ENCODE measurements at places on chromosomes 7 and 10. TPM values are rescaled to one million over a fixed set of nuclear protein-coding genes. Genes with fewer than 3 reads are reported as not detected.
A peak's percentile ranks its signal among the peaks of the same experiment; 100 is the strongest.

GRCh38 chr10:101052285-101052684 lies 9.5 kb upstream of the KAZALD1 start:
- no peak overlapping the region for H3K27ac ChIP-seq
- no peak for DNase-seq
- peaks cover 36% of the 10 kb centered on the region for H3K27me3 ChIP-seq
- H3K4me1 ChIP-seq = peaks cover 38% of the 10 kb centered on the region
- peaks cover 19% of the 10 kb centered on the region for H3K36me3 ChIP-seq
- H3K4me3 ChIP-seq = no peak overlapping the region

DNA sequence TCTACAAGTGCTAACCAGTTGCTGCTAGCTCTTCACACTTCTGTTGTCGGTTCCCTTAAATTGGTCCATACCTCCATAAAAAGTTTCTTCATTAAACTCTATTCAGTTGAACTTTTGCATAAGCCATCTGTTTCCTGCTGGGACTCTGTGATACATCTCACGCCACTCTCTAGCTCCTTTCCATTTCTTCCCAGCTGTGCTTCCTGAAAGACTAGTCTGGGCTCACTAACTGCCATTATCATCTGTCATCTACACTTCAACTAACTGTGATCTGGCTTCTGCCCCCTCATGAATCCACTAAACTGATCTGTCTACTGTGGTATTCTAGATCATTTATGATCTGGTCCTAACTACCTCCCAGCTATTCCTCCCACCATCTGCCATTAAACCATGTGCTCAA lies 78.3 kb downstream of the ELAPOR2 start:
- no peak for DNase-seq
- H3K4me3 ChIP-seq = no peak overlapping the region
- H3K36me3 ChIP-seq = no peaks in the 10 kb centered on the region
- no peak overlapping the region for H3K27ac ChIP-seq
- peaks cover 17% of the 10 kb centered on the region for H3K4me1 ChIP-seq

DNA sequence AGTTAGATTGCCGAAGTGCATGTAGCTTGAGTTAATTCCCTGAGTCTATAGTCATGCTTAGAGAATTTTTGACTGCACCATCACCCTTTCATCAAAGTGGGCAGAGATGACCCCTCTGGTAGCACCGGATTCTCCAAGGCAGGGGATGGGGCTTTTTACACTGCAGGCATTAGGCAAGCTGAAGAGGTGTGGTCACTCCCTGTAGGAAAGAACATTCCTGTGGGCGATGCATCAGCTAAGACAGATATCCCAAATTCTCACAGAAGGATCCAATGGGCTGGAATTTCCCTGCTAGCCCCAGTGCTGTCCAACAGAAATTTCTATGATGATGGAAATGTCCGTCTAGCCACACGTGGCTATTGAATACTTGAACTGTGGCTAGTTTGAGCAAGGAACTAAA lies 118.2 kb downstream of the ADAM12 start:
- no peak overlapping the region for H3K4me3 ChIP-seq
- H3K27ac ChIP-seq = no peak overlapping the region
- no peaks in the 10 kb centered on the region for H3K36me3 ChIP-seq
- no peak for DNase-seq

DNA sequence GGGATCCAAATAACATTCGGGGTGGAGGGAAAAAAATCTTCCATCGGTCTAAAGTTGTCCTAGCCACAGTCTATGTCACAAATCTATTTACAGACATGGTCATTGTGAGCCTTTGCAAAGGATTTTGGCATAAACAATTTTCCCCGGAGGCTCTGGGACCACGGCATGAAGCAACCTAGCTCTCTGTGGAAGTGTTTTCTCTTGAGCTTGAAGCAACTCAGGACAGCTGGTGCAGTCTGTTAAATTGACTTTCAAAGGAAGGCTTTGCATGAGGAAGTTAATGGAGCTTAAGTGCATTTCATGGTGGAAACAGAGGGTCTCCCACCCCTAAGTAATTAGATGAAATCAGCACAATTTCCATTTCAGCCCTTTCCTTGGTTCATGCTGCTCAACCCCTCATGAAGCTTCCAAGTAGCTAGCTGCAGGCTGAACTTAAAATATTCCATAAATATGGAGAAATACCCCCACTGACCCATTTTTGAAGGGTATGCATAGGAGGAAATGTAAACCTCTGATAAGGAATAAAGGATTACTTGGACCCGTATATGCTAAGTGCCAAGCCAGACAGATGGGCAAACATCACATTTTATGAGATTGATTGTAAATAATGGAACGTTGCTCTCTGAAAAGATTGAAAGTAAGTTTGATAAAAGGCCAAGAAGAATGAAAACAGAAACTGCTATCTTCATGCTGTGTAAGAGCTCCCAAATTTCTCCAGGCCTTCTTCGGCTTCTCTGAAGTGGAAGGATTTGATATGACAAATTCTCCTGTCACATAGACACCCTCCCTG lies 39.9 kb downstream of the CCDC3 start:
- no peaks in the 10 kb centered on the region for H3K27me3 ChIP-seq
- no peak overlapping the region for H3K27ac ChIP-seq
- no peaks in the 10 kb centered on the region for H3K36me3 ChIP-seq
- DNase-seq = no peak

Gene FEZF1
- total RNA-seq = not detected

Gene LIPF
- not detected for total RNA-seq

DNA sequence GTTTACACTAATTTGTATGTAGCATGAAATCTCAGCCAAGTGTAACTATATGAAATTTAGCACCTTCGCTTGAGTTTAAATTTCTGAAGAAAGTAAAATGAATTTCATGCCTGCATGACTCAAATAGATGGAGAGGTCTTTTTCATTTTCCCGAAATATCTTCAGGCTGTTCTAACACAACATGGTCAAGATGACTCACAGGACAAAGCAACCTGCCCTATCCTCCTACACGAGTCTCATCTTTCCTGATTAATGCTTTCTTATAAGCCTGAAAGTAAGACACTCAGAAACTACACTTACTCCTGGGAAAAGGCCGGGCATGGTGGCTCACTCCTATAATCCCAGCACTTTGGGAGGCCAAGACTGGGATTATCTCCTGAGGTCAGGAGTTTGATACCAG lies 41.2 kb downstream of the CH25H start:
- no peak for DNase-seq
- peaks cover 15% of the 10 kb centered on the region for H3K27me3 ChIP-seq
- no peak overlapping the region for H3K4me3 ChIP-seq
- H3K27ac ChIP-seq = no peak overlapping the region
- H3K4me1 ChIP-seq = peaks cover 25% of the 10 kb centered on the region

GRCh38 chr10:47360419-47361040 lies 12.4 kb downstream of the RBP3 start:
- H3K36me3 ChIP-seq = no peaks in the 10 kb centered on the region
- no peaks in the 10 kb centered on the region for H3K27me3 ChIP-seq
- H3K27ac ChIP-seq = no peak overlapping the region
- H3K4me3 ChIP-seq = no peak overlapping the region
- no peaks in the 10 kb centered on the region for H3K4me1 ChIP-seq

DNA sequence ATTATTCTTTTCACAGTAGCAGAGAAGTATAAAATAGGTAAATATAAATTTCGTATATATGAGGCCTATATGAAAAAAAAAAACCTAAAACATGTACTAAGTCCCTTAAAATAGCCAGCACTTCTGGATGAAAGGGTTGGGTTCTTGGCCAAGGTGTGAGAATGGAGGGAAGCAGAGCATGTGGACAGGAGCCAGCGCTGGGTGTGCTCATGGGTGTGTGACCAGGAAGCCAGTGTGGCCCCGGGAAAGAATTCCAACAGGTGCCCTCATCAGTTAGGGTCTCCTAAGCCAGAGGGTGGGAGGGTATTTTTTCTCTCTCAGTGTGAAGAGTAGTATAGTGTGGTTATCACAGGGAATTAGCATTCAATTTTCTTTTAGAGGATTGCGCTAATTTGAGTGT lies 401.9 kb upstream of the IGFBP3 start:
- H3K4me3 ChIP-seq = no peak overlapping the region
- DNase-seq = no peak
- H3K27me3 ChIP-seq = no peaks in the 10 kb centered on the region
- no peaks in the 10 kb centered on the region for H3K36me3 ChIP-seq

DNA sequence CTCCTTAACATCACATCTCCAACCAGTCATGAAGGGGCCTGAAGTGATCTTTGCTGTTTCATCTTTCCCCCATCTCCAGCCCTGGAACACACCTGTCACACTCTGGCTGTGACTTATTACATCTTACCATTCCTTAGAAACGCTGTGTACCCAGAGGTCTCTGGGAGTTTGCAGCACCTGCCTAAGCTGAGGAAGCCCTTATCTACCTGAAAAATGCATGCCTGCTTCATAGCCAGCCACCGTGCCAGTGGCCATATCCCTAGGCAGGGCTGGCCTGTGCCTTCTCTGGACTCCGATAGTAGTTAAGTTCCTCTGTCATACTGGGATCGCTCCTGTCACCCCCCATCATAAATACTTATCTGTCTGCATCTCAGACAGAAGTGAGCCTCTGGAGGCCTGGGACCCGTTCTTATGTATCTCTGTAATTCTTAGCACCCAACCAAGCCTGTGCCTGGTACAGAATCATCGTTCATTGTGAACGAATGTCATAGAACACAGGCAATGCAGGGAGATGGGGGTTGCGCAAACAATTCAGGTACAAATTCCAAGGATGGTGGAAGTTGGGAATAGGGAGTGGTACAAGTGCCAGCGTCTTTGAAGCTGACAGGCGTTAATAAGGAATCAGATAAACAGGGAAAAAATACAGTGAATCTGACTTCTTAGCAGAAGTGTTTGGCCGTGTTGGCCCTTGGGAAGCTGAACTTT lies 254.6 kb downstream of the CAMK1D start:
- H3K4me3 ChIP-seq = no peak overlapping the region
- peaks cover 21% of the 10 kb centered on the region for H3K4me1 ChIP-seq
- H3K36me3 ChIP-seq = peaks cover 1% of the 10 kb centered on the region

Gene WNT8B
- total RNA-seq = 0.18 TPM

DNA sequence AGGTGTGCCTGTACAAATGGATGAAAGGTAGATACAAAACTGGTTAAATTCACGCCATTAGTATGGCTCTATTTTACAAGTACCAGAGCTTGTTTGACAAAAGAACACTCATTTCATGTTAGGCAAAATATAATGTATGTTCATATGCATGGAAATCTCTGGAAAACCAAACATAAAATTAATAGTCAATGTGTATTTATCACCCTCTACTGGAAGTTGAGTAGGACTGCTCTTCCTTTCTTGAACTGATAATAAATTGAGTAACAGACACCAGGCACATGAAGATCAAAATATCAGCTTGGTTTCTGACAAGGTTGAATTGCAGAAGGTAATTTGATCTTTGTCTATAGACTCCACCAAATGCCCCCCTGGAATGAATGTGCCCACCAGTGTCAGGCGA lies 19.8 kb upstream of the AKR1B1 start:
- peaks cover 8% of the 10 kb centered on the region for H3K27me3 ChIP-seq
- H3K27ac ChIP-seq = no peak overlapping the region
- no peak overlapping the region for H3K4me3 ChIP-seq
- H3K4me1 ChIP-seq = no peaks in the 10 kb centered on the region
- DNase-seq = no peak
- H3K36me3 ChIP-seq = no peaks in the 10 kb centered on the region

- no peaks in the 10 kb centered on the region for H3K4me1 ChIP-seq
- no peak for DNase-seq
- no peak within 1 kb of the TSS for H3K27ac ChIP-seq
- H3K4me3 ChIP-seq = no peak within 1 kb of the TSS
- no peaks in the 10 kb centered on the region for H3K36me3 ChIP-seq
Measured at GRCh38 chr7:56115852-56116538, at the start of gene NUPR2. TSS of gene NUPR2 (minus strand) at chr7:56116417. CDS start at chr7:56116314, 103 bp downstream.

GRCh38 chr7:37916017-37916672 lies 472 bp downstream of the SFRP4 start:
- H3K4me1 ChIP-seq = peaks cover 21% of the 10 kb centered on the region
- no peak for DNase-seq
- no peak overlapping the region for H3K27ac ChIP-seq
- H3K4me3 ChIP-seq = peak overlapping the region; percentile 51

DNA sequence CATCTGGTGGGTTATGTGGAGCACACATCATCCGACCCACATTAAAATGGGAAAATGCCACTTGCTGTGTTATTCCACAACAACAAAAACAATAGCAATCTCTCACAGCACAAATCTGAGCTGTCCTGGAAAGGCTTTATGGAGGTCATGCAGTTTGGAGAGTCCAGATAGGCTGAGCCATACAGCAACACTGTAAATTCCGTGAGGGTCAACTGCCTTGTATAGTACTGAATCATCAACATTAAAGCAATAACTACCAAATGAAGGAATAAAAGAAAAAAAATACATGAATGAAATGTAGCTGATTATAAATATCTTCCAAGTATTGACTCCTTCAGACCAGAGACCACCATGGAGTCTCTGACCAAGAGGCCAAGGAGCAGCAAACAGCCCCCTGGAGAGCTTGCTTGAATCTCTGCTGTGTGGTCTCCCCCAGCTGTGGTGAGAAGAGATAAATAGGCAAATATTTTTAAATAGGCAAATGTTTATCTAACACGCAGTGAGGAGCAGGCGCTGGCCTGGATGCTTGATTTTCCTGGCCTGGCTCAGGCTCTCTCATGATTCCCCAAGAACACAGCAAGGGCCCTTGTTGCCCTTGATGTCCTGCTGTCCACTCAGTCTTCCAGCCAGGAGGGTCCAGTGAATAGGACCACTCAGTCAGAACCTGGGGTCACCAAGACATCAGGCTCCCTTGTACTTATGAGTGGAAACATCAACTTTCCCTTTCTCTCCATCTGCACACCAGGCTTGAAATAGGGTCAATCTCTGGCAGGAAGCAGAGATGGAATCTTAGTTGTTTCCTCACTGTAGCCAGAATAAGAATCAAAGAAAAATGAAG lies 1021.3 kb downstream of the XPNPEP1 start:
- H3K36me3 ChIP-seq = no peaks in the 10 kb centered on the region
- H3K4me1 ChIP-seq = no peaks in the 10 kb centered on the region

Gene ACSM6
- not detected for total RNA-seq

DNA sequence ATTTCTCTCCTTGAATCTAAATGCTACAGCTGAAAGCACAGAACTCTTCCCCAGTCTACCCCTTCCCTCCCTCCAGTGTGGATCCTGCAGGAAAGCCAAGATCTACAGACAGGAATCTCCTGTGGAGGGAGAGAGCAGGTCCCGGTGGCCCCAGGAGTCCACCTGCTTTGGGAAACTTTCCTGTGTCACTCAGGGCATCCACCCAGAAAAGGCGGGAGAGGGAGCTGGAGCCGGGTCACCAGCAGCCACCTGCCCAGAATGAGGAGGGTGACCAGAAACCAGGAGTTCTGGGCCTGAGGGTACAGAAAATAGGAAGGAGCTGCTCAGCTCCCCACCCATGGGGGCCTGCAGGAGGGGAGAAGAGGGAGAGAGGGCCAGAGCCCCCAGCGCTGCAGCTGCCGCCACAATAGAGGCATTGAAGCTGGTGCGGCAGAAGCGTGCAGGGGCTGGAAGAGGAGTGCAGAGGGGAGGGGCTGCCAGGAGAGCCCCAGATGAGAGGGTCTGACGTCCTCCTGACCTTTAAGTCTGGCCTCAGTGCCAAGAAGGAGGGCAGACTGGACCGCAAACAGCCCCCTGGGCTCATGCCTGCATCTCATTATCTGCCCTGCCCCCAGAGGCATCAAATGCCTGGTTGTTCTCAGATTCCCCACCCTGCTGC lies 56.3 kb upstream of the TMEM72 start:
- DNase-seq = no peak
- no peak overlapping the region for H3K27ac ChIP-seq
- H3K4me1 ChIP-seq = no peaks in the 10 kb centered on the region
